ENCODE measurements at places on chromosomes 7 and 10.
A peak's percentile ranks its signal among the peaks of the same experiment; 100 is the strongest.

GRCh38 chr7:55019191-55019690 lies 424 bp downstream of the EGFR start:
- peak; percentile 72 for DNase-seq

DNA sequence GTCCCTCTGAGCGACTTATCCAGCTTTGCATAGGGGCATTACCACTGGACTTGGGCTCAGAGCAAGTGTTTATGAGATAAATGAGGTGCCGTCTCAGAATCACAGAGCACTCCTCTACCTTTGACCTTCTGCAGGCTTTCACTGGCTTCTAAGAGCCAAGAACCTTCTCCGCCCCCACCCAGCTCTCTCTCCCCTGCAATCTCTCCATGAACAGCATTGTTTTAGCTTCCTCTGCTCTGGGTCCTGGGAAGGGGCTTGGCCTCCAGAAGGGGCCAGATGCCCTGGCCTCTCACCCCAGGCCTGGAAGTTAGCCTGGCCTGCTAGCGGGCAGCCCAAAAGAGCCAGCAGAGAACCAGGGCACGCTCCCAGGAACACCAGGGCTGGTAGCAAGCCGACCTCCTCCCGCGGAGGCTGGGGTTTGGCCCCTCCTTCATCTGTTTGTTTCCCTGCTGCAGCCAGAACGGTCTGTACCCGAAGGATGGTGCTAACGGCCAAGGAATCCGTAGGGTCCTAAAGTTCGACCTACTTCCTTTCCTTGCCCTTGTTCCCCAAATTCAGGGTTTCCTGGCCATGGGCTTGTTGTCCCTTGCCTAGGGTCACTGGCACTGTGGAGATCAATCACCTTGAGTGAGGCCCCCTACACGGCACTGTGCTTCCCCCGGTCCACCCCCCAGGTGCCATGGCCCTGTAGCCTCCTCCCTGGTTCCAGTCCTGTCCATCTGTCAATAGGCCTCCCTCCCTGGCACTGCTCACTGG lies 18.7 kb upstream of the DDIT4 start:
- DNase-seq = peak; percentile 85

DNA sequence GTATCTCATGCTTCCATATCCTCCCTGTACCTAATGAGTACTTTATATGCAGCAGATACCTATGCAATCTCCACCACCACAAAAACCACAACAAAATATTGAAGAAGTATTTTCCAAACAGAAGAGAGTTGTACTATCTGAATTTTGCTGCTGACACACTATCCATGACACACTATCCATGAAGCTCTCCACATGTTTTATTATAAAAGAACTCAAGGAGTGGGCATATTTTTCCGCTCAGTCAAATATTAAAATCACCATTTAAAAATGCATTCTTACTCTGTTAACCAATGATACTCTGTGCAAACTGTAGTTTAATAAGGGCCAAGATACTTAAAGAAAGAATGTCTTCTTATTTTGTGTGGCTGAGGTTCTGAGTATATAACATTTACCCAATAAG lies 2.8 kb downstream of the BET1 start:
- no peak for DNase-seq

GRCh38 chr10:118729200-118729599 lies 25.6 kb downstream of the CACUL1 start:
- DNase-seq = no peak

- DNase-seq = no peak
Observed at GRCh38 chr7:80146545-80147182, 12.0 kb downstream of the GNAI1 start.

DNA sequence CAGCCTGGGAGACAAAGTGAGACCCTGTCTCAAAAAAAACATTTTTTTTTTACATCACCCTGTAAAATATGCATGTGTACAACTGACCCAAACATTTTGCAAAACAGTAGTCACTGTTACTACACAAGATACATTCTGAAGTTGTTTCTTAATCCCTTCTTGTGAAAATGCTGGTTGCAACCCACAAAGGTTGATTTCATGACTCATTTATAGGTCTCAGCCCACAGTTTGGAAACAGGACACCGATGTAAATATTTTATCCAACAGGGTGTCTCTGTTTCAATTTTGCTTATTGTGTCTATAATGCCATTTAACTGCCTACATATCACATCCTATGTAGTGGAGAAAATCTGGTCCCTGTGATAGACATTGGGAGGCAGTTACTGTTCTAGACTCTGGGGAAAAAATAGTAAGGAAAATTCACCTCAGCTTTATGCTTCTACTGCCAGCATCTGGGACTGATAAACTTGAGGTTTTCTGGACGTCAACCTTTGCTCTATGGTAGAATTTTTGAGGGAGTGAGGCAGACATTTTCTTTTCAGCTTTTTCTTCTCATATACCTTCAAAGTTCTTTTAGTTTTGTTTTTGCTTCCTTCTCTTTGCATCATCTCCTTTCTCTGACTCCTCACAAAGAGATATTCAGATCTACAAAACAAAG lies 1.6 kb upstream of the RAB19 start:
- DNase-seq = no peak

DNA sequence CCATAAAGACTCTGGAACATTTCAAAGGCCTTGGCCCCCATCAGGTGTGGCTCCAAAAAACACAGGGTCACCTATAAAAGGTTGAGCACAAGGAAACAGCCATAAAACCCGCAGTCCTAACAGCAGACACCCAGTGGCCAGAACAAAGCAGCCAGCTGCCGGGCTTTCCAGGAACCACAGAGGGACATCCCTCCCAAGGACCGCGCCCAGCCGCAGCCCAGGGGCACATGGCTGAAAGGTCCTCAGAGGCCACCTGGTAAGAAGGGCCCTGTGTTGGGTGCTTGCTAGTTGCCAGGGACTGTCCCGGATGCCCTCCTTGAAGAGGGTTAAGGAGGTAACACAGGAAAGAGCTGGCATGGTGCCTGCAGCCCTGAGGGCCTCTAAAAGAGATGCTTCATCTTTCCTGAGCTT lies 32.7 kb downstream of the KCNMA1 start:
- no peak for DNase-seq

- no peak for DNase-seq
Observed at GRCh38 chr10:52379287-52379686, 65.2 kb downstream of the DKK1 start.

Data from left forelimb (tissue), 1 donor.